CD4-positive, alpha-beta T cell treated with Interleukin-1 beta for 1 hour (primary cell): ENCODE measurements at places on chromosomes 5 and 9.

DNA sequence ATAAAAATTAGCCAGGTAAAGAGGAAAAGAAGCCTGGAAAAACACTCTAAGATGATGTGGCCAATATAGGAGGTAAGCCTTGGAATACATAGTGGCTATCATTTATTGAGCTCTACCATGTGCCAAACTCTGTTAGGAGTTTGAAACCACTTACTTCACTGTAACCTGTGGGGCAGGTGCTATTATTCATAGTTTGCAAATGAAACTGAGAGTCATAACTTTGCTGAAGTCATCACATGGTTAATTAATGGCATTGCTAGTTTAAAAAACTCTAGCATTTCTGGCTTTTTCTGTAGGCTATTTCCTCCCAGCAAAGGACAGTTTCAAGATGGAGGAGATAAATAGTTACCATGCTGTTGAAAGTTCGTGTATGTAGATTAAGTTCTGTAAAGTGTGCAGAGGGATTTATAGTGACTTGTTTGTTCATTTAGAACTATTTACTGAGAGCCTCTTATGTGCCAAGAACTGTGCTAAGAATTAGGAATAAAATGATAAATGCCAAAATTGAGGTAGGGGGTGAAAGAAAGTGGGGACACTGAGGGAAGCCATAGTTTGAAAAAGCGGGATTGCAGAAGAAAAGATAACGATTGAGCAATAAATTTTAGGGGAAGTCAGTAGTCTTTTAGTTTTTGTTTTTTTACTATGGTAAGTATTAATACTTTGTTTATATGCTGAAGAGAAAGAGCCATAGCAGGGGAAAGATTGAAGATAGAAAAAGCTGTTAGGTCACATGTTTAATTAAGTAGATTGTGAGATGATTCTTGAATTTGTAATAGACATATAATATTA lies 57.2 kb downstream of the WDR70 start:
- DNase-seq: no peak

DNA sequence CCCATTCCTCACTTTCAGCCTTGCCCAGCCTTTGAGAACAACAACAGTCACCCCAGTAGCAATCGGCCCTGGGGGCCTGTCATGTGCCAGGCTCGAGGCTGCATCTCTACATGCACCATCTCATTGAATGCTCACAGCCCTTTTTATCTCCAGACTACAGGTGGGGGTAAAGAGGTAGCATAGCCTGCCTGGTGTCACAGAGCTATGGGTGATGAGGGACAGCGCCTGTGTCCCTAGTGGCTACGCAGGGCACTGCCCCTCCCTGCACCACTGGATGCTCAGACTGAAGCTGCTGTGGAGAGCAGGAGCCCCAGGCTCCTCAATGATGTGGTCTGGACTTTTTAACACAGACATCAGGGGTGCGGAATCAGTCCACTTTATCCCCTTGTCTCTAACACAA lies 2.8 kb downstream of the CAMK2A start:
- DNase-seq: no peak

DNA sequence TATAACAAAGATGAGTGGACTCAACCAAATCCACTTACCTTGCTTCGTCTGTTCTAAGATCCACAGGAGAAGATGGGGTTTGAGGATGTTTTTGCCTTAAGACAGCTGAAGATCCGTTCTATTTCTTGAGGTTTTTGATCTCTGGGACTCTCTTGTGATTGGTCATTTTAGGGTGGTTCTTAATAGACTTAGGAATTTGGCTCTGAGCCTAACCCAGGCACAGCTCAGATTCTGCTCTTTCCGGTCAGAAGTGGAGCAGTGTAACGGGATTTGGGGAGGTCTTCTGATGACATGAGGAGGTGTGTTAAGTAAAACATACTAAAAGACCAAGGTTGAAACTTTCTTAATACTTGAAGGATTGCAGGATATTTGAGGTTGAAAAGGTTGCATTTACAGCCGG lies 166.9 kb downstream of the DMRT2 start:
- DNase-seq: no peak

- no peak for DNase-seq
Measured at GRCh38 chr9:75176037-75176436, 87.7 kb downstream of the OSTF1 start.

DNA sequence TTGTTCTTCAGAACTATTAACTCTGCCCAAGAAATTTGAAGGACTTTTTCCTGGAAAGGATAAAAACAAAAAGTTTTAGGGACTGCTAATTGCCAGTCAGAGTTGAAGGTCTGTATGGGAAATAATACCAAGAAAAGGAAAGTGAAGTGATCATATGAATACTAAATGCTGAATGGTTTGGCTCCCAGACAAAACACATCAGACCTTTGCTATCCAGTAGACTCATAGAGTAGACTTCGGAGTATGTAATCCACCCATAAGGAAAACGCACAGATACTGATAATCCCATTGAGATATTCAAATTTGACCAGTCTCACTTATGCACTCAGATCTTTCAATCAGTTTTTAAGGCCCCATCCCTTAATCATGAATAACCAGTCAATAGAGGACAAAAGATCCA lies 319.0 kb upstream of the PTGER4 start:
- DNase-seq: no peak

DNA sequence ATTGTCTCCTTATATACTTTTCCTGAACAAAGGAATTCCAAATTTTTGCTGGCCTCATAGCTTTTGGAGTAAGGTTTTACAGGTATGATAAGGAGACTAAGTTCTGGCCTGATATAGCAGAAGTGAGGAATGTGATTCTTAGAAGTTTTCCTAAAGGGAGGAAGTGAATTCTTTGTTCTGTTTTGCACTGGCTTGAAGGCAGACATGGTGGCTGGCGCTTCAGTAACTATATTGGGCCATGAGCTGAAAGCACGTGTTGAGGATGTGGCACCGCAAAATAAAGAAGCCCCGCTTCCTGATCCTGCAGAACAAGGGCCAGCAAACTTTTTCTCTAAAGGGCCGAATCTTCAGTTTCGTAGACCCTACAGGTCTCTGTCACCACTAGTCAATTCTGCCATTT lies 224.2 kb downstream of the SNX18 start:
- no peak for DNase-seq

- DNase-seq: no peak
Measured at GRCh38 chr5:170466988-170467707, 36.7 kb upstream of the KCNIP1 start.

- no peak for DNase-seq
Measured at GRCh38 chr5:137300411-137301240, 198.5 kb downstream of the SPOCK1 start.

DNA sequence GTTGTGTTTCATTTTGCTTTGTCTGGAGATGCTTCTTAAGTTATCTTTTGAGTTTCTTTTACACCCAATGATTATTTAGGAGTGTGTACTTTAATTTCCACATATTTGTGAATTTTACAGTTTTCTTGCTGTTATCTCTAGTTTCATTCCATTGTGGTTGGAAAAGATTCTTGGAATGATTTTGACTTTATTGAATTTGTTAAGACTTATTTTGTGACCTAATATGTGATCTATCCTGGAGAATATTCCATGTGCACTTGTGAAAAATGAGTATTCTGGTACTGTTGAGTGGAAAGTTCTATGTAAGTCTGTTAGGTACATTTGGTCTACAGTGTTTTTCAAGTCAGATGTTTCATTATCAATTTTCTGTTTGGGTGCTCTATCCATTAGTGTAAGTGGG lies 24.4 kb upstream of the GRAMD2B start:
- no peak for DNase-seq

DNA sequence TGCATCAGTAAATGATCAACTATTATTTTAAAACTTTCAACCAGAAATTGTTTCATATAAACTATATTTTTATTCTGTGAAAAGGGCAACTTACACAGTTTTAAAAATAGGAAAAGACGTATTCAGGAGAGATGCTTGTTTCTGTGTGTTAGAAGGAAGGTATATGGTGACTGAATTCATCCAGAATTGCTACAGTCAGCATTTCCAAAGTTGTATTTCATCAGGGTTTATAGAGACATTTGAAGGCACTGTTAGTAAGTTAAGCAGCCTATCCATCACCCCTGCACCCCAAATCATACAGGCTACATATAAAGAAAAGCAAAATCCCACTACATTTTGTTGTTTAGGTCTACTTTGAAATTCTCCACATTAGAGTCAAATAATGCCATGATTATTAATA lies 716.0 kb downstream of the KCTD16 start:
- DNase-seq: no peak

DNA sequence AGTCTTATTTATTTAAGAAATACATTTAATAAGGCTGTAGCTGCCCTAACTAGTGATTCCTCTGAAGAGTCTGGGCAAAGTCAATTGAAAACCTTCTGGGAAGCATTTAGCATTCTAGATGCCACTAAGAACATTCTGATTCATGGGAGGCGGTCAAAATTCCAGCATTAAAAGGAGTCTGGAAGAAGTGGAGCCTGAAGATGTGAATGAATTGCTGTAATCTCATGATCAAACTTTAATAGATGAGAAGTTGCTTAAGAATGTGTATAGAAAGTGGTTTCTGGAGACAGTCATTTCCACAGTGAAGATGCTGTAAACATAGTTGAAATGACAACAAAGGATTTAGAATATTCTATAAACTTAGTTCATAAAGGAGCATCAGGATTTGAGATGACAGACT lies 61.4 kb downstream of the WDR41 start:
- DNase-seq: no peak

DNA sequence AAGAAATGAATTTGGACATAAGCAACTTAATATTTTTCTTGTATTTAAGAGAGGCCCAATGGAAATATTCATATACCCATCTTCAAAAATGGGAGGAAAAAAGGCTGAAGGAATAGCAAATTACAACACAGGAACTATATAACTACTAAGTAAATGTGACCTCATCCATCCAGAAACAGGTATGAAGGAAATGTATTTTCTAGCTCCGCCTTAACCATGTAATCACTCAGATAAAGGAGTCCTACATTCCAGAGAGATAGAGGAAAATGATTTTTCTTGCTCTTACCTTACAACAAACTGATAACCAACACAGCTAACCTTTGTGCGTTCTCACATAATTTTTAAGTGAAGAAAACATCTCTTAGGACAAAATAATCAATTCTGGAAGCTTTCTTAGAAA lies 96.5 kb downstream of the NR6A1 start:
- DNase-seq: no peak

- no peak for DNase-seq
Measured at GRCh38 chr5:53490747-53491146, 10.3 kb downstream of the FST start.

GRCh38 chr5:41797662-41798061 lies 72.6 kb downstream of the OXCT1 start:
- no peak for DNase-seq

DNA sequence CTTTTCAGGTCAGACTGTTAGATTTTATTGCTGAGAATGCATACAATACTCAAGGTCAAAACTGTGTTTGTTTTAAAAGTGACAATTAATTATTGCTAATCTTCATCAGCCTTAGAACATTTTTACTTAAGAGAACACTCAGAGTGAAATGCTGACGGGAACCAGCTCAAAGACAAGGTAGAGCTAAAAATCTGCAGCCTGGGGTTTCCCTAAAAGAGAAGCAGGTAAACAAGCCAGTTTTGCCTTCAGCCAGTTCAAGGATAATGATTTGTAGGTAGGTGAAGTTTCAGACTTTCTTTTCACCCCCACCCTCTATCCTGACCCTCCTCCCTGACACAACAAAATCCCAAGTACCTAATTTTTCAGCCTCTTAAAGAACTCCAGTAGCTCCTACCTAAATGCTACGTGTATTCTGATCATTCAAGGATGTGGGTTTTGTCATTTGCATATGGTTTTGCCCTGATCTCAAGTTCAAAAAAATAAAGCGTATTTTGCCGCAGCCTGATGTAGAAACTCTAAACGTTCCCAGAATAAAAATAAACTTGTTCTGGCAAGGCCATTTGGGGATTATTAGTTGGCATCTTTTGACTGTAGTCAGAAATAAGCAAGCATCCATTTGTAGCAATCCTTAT lies 407.2 kb downstream of the EFNA5 start:
- DNase-seq: no peak

DNA sequence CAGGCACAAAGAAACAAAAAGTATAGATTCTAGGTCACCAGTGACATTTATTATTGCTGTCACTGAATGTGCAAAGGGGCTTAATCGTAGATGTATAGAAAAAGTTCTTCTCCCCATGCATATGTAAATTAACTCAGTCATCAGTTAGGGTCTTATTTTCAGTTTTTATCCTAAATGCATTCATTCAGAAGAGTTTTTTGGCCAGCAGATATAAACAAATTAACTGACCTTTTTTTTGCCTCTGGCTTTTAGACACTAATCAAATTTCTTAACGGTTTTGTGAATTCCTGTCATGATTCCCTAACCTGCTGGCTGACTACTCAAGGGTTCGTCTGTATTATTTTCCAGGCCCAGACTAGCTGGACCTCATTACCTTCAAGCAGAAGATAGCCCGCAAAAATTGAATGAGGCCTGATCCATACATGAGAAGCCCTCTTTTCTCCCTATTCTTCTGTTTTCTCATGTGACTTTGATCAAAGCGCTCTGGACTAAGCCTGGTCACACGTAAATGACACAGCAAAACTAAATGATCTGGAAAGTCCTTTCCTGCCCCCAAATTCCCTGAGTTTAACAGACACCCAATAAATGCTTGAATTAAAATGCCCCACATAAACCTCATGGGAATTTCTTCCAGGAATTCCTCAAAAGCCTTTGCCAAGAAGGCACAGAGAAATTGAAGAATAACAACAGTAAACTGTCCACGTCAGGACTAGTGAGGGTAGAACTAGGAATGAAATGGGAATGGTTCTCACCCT lies 83.7 kb downstream of the MYO10 start:
- no peak for DNase-seq

GRCh38 chr5:111124793-111125192 lies 32.6 kb downstream of the WDR36 start:
- DNase-seq: no peak

DNA sequence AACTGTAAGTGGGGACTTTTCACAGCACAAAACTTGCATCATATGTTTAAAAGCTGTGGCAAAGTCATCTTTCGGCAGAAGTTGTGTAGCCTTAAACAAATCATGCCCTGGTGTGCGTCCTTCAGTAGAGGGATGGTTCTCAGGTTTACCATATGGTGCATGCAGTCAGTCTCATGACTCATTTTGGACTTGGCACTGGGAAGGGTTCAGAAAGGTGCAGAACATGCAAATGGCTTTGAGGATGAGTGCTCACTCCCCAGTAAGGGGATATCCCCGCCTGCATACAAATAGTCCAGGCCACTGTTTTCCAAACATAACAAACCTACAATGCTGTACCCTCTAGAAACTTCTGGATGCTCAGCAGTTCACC lies 260.3 kb downstream of the NDUFS4 start:
- no peak for DNase-seq

GRCh38 chr9:84845956-84846900 lies 176.7 kb downstream of the NTRK2 start:
- no peak for DNase-seq

- DNase-seq: no peak
Measured at GRCh38 chr9:11349187-11349586, 736.4 kb upstream of the PTPRD start.

DNA sequence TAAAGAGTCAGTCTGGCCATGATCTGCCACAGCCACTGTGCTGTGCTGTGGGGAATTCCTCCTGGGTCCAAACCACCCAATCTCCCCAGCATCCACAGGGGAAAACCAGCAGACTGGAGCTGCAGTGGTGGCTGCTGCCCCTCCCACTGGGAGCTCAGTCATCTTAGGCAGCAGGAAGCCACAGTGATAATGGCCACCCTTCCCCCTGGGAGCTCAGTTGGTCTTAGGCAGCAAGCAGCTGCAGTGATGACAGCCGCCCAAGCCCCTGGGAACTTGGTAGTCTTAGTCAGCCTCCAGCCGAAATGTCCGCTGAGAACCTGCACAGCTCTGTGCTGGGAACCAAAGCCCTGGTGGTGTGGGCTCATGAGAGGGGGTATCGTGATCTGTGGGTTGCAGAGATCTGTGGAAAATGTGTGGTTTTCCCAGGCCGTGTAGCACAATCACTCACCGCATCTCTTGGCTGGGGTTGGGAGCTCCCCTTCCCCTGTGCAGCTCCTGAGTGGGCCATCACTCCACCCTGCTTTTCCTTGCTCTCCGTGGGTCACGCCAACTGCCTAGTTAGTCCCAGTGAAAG lies 38.4 kb upstream of the SMIM15 start:
- no peak for DNase-seq
